DMS53 (cell line): ENCODE measurements at places on chromosomes 7 and 10.

DNA sequence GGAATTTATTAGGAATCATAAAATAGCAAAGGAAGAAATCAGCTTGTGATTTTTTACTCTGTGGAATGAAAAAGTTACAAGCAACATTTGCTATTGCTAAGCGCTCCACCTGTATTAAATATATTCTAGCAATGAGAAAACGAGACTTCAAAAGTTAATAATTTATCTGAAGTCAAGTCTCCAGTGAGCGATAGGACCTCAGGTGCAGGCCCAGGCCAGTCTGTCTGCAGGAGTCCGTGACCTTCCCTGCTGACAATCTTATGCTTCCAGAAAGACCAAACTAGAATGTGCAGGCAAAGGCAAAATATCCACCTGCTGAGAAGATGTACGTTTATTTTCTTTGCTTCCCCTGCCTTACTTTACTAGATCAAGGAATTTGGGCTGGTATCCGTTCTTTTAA lies 22.7 kb downstream of the MRC1 start:
- DNase-seq, result peak; percentile 64

GRCh38 chr10:12419262-12419847 lies 70.0 kb downstream of the CAMK1D start:
- DNase-seq, result peak; percentile 26

GRCh38 chr10:63057509-63057908 lies 75.6 kb upstream of the NRBF2 start:
- no peak for DNase-seq

- no peak for DNase-seq
Measured at GRCh38 chr10:79132681-79133381, 64.1 kb downstream of the ZMIZ1 start.

GRCh38 chr7:105876964-105877601 lies 684 bp upstream of the ATXN7L1 start:
- DNase-seq, result peak; percentile 84

- no peak for DNase-seq
Measured at GRCh38 chr7:29853789-29854188, 47.5 kb downstream of the WIPF3 start.

DNA sequence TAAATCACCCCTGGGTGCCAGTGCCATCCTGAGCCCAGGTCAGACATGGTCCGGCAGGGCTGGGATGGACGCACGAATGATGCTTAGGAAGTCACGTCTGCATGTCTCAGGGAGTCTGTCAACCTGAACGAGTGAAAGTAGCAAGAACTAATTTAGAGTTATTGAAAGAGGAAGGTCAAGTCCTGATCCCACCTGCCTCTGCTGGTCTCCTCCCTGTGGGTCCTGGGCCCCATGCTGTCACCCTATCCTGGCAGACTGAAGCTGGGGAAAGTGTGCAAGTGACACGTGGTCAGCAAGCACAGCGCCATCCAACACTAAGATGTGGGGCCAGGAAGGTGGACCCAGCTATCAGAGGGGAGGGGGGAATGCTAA lies 26.1 kb upstream of the GRID1 start:
- no peak for DNase-seq

DNA sequence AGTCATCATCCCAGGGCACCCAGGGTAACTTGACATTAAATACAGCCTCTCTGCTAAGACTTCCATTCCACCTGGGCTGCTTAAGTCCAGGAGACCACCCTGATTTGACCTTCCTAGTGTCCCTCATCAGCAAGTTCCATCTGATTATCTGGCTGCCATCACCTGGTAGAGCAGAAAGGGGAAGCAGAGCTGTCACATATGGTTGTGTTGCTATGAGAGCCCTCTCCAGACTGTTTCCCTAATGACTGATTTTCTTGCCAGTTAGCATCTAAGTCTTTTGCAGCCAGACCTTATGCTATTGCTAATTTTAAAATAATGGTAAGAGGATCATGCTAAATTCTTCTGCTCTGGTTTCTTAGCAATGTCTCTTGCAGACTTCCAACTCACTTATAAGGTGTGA lies 38.7 kb downstream of the KCNH2 start:
- no peak for DNase-seq

- peak; percentile 48 for DNase-seq
Measured at GRCh38 chr7:1586827-1587705, 17.2 kb upstream of the PSMG3 start.

GRCh38 chr10:29959586-29959985 lies 99.8 kb downstream of the JCAD start:
- DNase-seq, result no peak

DNA sequence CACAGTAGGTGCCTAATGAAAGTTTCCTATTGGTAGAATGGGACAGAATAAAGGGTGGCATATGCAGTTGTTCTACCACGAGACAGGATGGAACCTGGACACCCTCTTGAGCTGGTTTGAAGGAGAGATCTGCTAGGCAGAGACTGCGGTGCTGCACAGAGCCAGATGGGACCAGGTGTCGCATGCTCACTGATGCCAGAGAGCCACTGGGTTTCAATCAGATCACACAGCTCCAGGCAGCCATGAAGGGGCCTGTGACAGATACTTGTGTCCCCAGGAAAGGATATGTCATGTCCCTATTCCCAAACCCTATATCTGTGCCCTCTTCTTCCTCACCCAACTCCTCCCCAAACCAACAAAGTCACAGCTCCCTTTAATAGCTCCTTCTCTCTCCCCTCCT lies 235.7 kb downstream of the PRPF18 start:
- no peak for DNase-seq

DNA sequence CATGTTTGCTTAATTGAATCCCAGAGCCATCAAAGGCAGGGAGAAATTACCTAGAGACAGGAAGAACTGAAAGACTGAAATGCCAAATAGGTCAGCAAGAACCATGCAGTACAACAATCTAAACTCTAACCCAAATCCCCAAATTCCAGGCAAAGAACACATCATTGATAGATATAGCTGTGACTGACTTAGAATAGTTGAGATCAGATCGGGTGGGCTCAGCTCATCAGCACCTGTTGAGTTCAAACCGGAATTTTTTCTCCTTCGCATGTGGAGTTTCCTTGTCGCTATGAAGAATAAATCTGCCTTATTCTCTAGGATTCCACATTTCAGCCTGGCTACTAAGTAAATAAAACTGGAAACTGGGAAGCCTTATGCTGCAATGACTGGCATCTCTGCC lies 1.4 kb downstream of the ANKMY2 start:
- DNase-seq, result no peak

GRCh38 chr7:33592718-33593117 lies 312.6 kb upstream of the BMPER start:
- DNase-seq, result no peak
